ENCODE measurements at places on chromosomes 11 and 22.

DNA sequence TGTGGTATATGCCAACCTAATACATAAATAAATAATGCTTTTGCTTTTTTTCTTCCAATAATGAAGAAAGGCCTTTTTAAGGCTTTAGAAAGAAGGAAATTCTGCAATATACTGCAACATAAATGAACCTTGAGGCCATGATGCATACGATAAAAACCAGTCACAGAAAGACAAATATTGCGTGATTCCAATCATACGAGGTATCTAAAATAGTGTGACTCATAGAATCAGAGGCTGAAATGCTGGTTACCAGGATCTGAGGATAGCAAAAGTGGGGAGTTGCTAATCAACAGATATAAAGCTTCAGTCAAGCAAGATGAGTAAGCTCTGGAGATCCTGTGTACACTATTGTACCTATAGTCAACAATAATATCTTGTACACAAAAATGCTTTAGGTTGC is 24.2 kb downstream of the MS4A6A start:
- DNase-seq, result no peak

DNA sequence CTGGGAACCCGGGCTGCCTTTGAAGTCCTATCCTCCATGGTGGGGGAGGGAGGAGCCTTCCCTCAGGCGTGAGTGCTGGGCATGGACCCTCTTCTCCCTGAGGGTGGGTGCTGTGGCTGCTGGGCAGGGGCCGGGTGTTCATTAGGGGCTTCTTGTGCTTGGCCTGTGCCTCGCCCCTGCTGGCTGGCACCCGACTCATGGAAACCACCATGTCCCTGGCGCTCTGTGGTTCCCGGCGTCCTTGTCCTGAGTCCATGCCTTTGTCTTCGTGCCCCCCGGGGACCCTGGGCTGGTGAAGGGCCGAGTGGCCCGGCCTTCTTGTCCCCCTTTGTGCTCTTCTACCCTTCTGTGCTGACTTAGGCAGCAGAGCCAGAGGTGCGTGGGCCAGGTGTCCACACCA is 23.2 kb downstream of the TPCN2 start:
- no peak for DNase-seq

- no peak for DNase-seq
Observed at GRCh38 chr11:77778549-77778948, 42.0 kb downstream of the RSF1 start.

DNA sequence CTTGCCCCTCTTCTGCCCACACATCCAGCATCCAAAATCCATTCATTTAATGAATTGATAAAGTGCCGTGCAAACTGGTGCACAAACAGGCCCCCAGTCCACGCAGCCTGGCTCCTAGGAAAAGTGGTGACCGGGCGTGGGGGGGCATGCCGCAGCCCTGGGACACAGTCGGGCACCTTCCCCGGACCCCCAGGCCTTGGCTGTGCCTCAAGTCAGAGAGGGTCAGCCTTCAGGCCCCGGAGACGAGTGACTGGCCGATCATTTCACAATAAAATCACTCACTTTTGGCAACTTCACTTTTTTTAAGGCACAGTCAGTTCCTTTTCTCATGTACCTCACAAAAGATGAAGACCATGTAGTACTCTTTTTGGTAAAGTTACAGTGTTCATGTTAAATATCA is 8.0 kb downstream of the CDPF1 start:
- no peak for DNase-seq

DNA sequence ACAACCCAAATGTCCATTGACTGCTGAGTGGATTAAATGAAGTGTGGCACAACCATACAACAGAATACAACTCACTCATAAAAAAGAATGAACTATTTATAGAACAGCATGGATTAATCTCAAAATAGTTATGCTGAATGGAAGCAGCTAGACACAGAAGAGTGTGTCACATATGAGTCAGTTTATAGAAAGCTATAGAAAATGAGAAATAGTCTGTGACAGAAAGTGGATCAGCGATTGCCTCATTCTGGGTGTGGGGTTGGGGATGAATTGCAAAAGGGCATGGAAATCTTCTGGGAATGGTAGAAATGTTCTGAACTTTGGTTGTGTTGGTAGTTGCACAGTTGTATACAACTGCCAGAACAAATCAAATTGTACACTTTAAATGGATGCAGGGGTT is 37.4 kb downstream of the PRR5L start:
- no peak for DNase-seq

- DNase-seq, result no peak
Observed at GRCh38 chr11:121929581-121929980, 186.4 kb downstream of the BLID start.

GRCh38 chr22:27397036-27397953 is 404.3 kb downstream of the MN1 start:
- no peak for DNase-seq

- no peak for DNase-seq
Observed at GRCh38 chr11:44934110-44934509, 16.6 kb downstream of the TP53I11 start.
